ENCODE measurements at places on chromosomes 1 and 21.
A peak's percentile ranks its signal among the peaks of the same experiment; 100 is the strongest.

DNA sequence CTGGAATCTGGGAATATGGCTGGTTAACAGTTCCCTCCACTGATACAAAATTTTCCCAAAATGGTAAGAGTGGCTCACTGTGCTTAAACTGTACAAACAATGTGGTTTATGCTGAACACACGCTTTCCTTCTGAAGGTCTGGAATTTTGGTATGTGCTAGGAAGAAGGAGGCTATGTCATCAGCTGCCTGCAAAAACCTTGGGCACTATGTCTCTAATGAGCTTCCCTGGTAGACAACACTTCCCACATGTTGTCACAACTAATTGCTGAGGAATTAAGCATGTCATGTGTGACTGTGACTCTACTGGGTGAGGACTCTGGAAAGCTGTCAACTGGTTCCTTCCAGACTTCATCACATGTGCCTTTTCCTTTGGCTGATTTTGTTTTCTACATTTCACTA, 29.2 kb downstream of the IPP start:
- peak; percentile 19 for DNase-seq

DNA sequence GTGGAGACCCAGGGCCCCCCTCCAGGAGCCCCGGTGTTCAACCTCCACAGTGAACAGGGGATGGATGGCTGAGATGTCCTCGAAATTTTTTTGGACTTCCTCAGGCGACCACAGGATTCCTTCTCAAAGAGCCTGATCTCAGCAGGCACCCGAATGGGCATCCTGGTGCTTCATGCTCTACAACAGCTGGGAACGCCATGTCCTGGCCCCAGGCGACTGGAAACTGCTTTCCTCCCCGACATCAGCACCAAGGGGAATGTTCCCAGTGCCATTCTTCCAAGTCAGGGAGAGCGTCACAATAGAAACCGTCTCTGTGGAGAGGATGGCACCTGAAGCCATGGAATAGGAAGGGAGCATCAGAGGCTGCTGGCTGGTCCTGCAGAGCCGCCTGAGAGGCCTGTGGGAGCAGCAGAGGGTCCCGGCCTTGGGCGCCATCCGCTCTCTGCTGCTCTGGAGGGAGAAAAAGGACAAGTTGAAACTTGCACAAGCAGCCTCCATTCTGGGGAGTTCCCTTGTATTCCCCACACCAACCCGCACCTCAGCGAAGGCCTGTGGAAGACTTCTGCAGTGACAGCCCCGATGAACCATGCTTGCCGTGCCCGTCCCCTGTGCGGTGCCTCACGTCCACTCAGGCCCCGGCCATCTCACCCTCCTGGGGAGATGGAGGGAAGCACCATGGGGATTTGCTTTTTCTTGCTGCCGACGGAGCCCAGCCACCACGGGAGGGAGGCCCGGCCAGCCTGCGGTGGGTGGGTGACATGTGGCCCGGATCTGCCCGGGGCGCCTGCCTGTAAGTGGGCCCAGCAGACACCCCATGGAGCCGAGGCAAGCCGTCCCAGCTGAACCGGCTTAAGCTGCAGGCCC, 2.3 kb upstream of the ADARB1 start:
- no peak for DNase-seq

- DNase-seq, result peak; percentile 75
These were observed 134.3 kb upstream of the ZBTB40 start for GRCh38 chr1:22317231-22317919.

GRCh38 chr1:25648681-25649440, 32.3 kb downstream of the MAN1C1 start:
- DNase-seq, result peak; percentile 61

GRCh38 chr1:205668951-205669340, 11.4 kb downstream of the SLC45A3 start:
- no peak for DNase-seq

DNA sequence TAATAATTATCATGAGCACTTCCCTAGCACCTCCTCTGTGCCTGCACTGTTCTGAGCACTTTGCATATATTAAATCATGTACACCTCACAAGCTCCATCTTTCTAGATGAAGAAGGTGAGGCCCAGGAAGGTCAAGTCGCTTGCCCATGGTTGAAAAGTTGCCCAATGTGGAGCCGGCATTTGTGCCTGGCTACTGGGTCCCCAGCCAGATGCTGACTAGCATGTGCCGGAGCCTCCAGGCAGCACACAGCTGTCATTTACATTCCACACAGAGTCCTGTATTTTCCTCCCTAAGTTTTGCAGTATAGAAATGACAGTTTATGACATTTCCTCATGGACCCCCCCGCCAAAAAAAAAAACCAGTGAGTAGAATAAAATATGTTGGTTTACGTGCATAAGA, 94.3 kb downstream of the BCAR3 start:
- no peak for DNase-seq
